ENCODE measurements at places on chromosomes 7 and 10. TPM values are rescaled to one million over a fixed set of nuclear protein-coding genes. Genes with fewer than 3 reads are reported as not detected.

DNA sequence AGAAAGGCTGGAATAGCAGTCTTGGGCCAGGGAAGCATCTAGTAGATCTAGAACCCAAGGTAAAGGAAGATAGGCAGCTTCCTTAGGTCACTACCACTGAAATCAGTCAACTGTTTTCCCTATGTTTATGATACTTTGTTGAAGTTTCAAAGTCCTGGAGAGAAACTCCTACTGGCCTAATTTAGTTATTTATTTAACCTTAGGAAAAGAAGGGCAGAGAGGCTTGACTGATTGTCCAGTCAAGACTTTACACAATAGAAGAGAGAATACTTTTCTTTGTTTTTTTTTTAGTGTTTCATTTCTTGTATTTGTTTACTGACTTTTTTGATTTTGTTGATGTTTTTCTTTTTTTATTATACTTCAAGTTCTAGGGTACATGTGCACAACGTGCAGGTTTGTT lies 138.9 kb upstream of the PHYHIPL start:
- DNase-seq: no peak

DNA sequence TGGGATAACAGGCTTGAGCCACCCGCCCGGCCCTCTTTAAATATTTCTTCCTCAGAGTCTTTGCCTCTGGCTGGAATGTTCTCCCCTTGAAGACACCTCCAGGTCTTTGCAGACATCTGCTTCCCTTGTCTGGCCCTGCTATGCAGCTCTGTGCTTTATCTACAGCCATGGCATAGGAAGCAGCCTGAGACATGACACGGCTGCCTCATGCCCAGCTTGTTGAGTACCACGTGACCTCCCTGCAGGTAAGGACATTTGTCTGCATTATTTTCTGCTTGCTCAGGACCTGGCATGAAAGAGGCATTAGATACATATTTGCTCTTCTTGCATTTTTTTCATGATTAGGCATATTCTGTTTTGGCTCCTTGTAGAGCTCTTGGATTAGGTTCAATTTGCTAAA lies 113.8 kb upstream of the KLF6 start:
- no peak for DNase-seq

GRCh38 chr7:157293413-157293788 lies 43.4 kb upstream of the DNAJB6 start:
- DNase-seq: no peak

DNA sequence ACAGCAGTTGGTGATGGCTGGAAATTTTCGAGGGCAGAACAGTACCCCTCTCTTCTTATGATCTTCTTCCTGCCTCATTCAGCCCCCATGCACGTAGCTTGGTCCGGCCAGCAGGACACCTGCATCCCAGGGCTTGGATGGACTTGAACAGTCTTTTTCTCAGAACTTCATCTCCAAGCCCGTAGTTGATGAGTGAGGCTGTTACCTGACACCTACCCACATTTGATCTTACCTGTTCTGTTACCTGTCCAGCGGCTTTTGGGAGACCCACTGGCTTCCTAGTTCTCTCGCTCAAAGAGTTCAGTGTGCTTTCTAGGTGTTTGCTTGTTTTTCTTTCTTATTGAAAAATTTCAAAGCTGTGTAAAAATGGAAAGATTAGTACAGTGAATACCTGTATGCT lies 212.2 kb downstream of the CUX1 start:
- DNase-seq: no peak

DNA sequence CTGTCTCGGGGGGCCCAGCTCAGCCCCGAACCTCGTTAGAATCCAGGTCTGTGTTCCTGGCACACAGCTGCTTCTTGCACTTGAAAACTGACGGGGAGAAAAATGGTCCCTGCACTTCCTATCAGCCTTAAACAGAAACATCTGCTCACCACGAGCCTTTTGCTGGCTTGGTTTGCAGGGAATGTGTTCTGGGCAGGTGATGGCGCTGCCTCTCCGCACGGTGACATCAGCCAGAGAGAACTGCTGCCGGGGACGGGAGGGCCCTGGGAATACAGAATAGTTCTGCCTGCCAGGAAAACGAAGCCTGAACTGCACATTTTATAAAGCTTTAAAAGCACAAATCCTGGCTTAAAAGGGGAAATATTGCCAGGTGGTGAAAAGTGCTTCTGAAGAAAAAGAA lies 622.5 kb downstream of the TYW1 start:
- DNase-seq: no peak

DNA sequence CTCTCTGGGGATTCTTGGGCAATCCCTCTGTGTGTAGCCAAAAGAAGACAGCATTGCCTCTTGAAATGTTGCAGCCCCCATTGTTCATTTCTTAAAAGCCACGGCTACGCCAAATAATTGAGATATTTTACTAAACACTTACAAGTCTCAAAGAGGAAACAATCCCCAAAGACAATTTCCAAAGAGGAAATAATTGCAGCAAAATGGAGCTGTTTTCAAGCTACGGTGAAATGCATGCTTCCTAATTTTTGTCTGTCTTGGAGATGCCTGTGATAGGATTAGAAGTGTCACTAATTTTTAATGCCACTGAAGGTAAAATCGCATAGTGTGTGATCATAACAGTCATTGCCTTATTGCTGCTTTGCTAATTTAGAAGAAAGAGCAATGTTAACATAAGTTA lies 72.9 kb upstream of the NAMPT start:
- DNase-seq: no peak

- no peak for DNase-seq
Measured at GRCh38 chr10:74892839-74893238, 66.4 kb downstream of the KAT6B start.

DNA sequence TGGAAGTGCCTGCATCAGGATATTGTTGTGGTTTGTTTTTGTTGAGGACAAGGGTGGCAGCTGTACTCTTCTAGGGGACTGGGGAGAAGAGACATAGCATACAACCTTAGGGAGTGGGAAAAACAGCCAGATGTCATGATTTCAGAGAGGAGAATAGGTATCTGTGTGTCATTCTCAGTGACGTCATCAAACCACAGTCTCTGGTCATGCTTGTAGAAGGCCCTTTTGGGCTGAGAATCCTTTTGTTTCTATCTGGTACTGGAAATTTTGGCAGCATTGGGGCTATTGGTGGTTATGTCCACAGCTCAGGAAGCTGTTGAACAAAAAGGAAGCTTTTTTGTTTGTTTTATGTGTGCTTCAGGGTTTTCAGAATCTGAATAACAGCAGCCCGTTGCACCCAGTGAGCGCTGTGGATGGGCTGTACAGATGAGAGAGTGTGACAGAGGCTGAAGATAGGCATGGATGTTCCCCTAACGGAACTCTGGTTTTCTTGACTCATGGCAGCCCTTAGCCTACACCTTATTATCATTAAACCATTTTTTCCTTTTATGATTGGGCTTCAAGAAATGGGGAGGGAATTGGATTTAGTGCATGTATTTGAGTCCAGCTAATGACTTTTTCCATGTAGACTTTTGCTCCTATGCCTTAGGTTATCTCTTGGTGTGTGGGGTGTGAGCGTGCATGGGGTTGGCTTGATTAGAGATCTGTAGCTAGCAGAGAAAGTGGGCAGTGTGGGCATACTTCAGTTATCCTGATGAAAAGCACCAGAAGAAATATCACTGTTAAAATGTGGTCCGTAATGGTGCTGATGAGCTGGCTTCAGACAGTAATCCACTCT lies 65.7 kb downstream of the SND1 start:
- no peak for DNase-seq

GRCh38 chr10:68989317-68989990 lies 851 bp downstream of the KIFBP start:
- DNase-seq: no peak

DNA sequence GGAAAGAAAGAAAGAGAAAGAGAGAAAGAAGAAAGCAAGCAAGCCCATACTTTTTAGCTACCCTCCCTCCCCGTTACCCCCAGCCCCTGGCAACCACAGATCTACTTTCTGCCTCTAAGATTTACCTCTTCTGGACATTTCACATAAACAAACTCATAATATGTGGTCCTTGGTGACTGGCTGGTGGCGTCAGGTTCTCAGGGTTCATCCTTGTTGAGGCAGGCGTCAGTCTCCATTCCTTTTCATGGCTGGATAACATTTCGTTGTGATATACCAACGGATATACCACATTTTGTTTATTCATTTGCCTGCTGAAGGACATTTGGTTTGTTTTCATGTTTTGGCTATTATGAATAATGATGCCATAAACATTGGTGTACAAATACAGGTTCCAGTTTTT lies 30.5 kb downstream of the CDH23 start:
- DNase-seq: peak; percentile 40

ABCB4 gene
- total RNA-seq: 15.0 TPM

PRRT4 gene
- not detected for total RNA-seq

HERC4 gene
- 42.0 TPM for total RNA-seq

TMEM139 gene
- total RNA-seq: not detected

LRRTM3 gene
- not detected for total RNA-seq

NODAL gene
- not detected for total RNA-seq

AOAH gene
- total RNA-seq: not detected

OR6V1 gene
- total RNA-seq: not detected

GPC2 gene
- 4.4 TPM for total RNA-seq

GPR22 gene
- not detected for total RNA-seq

PDCD4 gene
- 21.0 TPM for total RNA-seq

VWDE gene
- not detected for total RNA-seq

TRIM50 gene
- total RNA-seq: not detected

FFAR4 gene
- not detected for total RNA-seq

All from SJSA1 (cell line).